Dermis microvascular lymphatic vessel endothelial cell (primary cell): ENCODE measurements at places on chromosomes 6 and 20. TPM values are rescaled to one million over a fixed set of nuclear protein-coding genes. Genes with fewer than 3 reads are reported as not detected.

SLC26A8 gene
- not detected in 2 replicates for total RNA-seq

C20orf202 gene
- under 0.01 TPM in 2 replicates for total RNA-seq

HLA-DPB1 gene
- total RNA-seq, result 10.9 and 13.4 TPM in 2 replicates

MAS1 gene
- total RNA-seq, result not detected in 2 replicates

DDR1 gene
- total RNA-seq, result 4.0 and 10.1 TPM in 2 replicates

PNPLA1 gene
- total RNA-seq, result not detected in 2 replicates

HEY2 gene
- under 0.01 TPM in 1 of 2 replicates, not detected in the other for total RNA-seq

EIF2S2 gene
- total RNA-seq, result 52.5 and 61.9 TPM in 2 replicates

C20orf144 gene
- total RNA-seq, result under 0.01 TPM in 1 of 2 replicates, not detected in the other

OPRL1 gene
- total RNA-seq, result 2.3 and 2.7 TPM in 2 replicates

BEND3 gene
- 1.2 and 2.7 TPM in 2 replicates for total RNA-seq

POM121L2 gene
- total RNA-seq, result not detected in 2 replicates

PTPRK gene
- 87.4 and 118 TPM in 2 replicates for total RNA-seq

LAMP5 gene
- total RNA-seq, result 1.0 and 1.9 TPM in 2 replicates

SLC25A27 gene
- total RNA-seq, result 0.26 and 0.51 TPM in 2 replicates

GPANK1 gene
- 9.0 and 11.5 TPM in 2 replicates for total RNA-seq

RFX6 gene
- total RNA-seq, result not detected in 2 replicates

ADGB gene
- not detected in 2 replicates for total RNA-seq

SMLR1 gene
- not detected in 2 replicates for total RNA-seq

GSTA2 gene
- total RNA-seq, result not detected in 2 replicates

DBNDD2 gene
- total RNA-seq, result 6.4 and 9.4 TPM in 2 replicates

VGLL2 gene
- not detected in 2 replicates for total RNA-seq

HLA-DMB gene
- 0.25 and 0.51 TPM in 2 replicates for total RNA-seq

LCA5 gene
- 2.1 and 2.2 TPM in 2 replicates for total RNA-seq
